Renal cortical epithelial cell (primary cell): ENCODE measurements at places on chromosomes 16 and 17. TPM values are rescaled to one million over a fixed set of nuclear protein-coding genes. Genes with fewer than 3 reads are reported as not detected.

OR1D2 gene
- total RNA-seq, result not detected in 2 replicates

DNA sequence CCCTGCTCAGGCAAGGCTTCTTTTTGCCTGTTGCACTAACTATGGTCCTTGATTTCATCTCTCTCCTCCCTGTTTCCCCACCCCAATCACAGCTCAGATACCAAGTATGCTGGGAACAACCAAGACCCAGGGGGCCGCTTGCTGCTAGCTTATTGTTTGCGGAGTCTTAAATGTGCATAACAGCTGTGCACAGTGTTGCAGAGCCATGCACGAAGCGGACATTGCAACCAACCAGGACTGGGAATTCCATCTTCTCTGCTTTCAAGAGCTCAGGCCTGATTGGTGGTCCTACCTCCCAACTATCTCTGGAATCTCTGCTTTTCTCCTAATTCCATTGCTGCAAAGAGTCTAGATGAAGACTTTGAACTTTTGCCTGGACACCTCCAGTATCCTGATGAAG is 281.3 kb upstream of the TNRC6C start:
- DNase-seq, result no peak

AOC3 gene
- total RNA-seq, result under 0.01 and 0.17 TPM in 2 replicates

GINS3 gene
- total RNA-seq, result 4.4 and 4.9 TPM in 2 replicates

GRCh38 chr17:45077643-45078042 is 16.5 kb downstream of the NMT1 start:
- DNase-seq, result no peak

DNA sequence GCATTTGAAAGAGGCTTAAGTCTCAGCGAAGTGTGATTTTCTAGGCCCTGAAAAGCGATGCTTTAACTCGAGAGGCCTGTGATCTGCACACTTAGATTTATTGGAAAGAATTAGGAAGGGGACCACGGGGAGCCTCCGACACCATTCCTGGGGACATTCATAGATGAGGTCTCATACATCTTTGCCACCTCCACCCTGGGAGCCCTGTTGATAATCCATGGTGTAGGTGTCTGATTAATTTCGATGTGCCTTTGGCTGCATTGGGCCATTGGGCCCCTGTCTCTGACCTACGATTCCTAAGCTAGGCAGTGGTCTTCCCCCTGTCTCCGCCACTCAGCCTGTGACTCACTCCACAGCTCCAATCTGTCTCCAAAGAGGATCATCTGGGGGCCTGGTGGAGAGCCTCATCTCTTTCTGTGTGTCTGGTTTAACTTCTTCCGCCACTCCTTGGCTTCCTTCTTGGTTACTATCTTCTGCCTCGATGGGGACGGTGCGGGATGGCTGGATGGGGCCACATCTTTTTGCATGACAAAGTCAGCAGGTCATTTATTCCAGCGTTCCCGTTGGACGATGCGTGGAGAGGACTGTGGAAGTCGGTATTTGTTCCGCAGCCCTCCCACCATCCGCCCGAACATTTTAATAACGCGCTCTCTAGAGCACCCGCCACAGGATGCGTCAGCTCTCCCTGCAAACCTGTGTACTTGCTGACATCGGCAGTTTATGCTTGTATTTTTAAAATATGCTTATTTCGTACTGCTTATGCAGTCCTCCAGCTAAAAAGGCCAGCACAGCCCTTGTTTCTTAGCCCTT is 109.3 kb downstream of the IRX3 start:
- DNase-seq, result no peak

DNA sequence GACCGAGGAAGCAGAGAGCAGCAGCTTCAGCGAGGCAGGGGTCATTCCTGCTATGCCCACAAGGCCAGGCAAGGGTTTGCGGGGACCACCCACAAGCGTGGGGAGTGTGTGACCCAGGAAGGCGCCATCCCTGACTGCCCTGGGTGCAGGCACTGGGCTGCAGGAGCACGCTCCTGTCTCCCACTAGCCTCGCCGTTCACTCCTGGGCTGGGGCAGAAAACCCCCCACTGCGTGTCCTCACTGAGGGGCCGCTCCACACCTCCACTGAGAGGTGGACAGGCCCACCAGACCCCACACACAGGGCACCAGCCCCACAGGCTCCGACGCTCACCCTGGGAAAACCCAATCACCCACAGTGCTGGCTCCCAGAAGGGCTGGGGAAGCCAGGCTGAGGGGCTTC is 56.1 kb downstream of the KLHDC4 start:
- no peak for DNase-seq

DNAH17 gene
- total RNA-seq, result 0.05 and 0.35 TPM in 2 replicates

DNA sequence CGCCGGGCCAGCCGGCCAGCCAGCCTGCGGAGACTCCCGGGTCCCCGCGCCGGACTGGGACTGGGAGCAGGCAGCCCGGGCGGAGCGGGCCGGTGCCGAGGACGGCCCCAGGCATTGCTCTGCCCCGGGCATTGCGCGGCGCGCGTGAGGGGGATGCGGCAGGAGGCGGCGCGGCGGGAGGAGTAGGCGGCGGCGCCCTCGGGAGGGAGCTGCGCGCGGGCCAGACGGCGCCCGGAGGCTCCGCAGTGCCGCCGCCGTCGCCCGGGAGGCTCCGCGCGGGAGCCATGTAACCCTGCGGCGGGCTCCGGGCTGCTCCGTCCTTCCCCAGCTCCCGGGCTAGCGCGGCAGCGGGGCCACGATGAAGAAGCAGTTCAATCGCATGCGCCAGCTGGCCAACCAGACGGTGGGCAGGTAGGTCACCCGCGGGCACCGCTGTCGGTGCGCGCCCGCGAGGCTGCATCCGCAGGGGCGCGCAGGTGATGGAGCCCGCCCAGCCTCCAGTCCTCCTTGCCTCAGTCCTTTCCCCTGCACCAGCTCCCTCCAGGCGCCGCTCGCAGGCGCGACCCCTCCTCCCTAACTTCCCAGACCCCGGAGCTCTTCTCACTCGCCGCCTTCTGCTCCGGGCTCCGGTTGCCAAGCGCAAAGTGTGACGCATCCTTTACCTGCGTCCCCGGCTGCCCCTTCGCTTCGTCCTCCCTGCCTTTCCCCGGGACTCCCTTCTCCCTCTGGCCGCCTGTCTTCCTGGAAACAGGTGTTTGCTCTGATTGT is at the start of gene ARHGAP44:
ARHGAP44 (plus strand) TSS at position 18 of the 768 bp plus-strand sequence; CDS start at position 359, 341 bp downstream.
- no peak for DNase-seq

GRCh38 chr16:67967958-67968399 is 458 bp downstream of the SLC12A4 start:
- no peak for DNase-seq

- DNase-seq, result no peak
Measured at GRCh38 chr17:11308531-11308930, 67.5 kb downstream of the SHISA6 start.

GRCh38 chr17:77210946-77211541 is 70.3 kb downstream of the SEC14L1 start:
- DNase-seq, result no peak

DNA sequence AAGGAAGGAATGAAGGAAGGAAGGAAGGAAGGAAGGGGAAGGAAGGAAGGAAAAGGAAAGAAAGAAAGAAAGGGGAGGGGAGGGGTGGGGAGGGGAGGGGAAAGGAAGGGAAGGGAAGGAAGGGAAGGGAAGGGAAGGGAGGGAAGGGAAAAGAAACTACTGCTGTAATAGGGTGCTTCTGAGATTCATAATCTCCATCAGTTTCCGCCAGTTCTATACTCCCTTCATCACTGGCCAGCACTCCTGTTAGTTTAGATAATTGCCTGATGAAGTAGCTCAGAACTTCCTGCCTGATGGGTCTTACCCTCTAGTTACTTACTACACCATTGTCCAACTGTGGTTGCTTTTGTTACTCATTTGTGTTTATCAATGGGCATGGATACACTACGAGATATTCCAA is 2.0 kb upstream of the KRTAP9-6 start:
- no peak for DNase-seq

- no peak for DNase-seq
Measured at GRCh38 chr17:4531988-4532736, 23.0 kb downstream of the MYBBP1A start.

DNA sequence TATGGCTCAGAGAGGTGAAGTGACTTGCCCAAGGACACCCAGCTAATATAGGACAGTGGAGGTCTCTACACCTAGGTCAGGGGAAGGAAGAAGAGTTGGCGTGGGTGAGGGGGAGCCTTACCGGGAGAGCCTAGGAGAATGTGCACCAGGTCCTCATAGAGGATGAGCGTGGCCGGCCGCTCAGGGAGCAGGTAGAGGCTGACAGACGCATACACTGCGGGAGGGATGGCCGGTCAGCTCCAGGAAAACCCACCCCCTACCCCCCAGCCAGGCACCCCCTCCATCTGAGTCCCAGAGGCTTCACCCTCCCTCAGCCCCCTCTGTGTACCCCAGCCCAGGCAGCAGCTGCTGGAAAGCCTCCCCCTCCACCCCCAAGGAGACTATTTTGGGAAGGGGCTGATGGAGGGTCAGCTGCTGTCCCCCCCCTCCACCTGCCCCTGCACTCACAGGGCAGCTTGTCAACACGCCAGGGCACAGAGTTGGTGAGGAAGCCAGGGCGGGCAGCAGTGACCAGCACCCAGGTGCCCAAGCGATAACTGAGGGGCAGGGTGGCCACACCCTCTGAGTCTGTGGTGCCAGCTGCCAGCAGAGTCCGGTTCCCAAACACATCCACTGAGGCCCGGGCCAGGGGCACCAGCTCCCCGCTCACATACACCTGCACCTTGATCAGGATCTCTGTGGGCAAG is 4.1 kb downstream of the FAM171A2 start:
- DNase-seq, result no peak

TMEM220 gene
- 1.6 and 1.9 TPM in 2 replicates for total RNA-seq

DNA sequence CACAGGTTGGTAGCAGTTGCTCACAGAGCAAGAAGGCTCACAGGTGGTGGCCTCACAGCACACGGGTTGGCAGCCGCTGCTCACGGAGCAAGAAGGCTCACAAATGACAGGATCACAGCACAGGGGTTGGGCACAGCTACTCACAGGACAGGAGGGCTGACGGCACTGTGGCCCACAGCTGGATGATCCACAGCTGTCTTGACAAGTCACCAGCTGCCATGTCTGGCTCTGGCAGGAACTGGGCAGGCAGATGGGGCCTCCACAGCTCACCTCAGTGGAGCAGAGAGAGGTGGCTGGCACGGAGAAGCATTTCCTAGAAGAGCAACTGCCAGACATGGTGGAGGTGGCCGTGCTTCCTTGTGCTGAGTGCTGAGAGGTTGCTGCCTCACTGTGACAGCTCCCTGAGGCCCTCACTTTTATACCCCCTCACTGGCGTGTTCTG is at the start of gene KRTAP16-1:
KRTAP16-1 (minus strand) TSS at position 392 of the 442 bp plus-strand sequence; CDS start at position 336, 56 bp downstream.
- DNase-seq, result no peak

DNA sequence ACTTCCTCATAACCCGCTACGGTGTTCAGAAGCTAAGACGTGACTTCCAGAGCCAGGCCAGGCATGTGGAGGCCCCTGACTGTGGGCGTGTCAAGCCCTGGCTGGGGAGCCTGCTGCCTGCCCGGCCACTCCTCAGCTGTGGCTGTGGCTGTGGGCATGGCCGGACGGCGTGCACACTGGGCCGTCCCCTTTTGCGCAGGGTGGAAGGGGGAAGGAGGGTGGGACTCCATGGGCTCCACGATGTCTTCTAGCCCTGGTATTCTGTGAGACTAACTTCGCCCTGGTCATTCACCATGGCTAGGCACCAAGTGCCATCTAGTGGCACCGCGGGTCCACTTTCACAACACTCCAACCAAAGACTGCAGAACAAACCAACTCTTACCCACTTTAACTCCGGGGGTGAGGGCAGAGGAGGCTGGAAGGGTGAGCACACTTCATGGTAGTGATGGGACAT is 67.9 kb downstream of the N4BP1 start:
- DNase-seq, result peak; percentile 7

DNA sequence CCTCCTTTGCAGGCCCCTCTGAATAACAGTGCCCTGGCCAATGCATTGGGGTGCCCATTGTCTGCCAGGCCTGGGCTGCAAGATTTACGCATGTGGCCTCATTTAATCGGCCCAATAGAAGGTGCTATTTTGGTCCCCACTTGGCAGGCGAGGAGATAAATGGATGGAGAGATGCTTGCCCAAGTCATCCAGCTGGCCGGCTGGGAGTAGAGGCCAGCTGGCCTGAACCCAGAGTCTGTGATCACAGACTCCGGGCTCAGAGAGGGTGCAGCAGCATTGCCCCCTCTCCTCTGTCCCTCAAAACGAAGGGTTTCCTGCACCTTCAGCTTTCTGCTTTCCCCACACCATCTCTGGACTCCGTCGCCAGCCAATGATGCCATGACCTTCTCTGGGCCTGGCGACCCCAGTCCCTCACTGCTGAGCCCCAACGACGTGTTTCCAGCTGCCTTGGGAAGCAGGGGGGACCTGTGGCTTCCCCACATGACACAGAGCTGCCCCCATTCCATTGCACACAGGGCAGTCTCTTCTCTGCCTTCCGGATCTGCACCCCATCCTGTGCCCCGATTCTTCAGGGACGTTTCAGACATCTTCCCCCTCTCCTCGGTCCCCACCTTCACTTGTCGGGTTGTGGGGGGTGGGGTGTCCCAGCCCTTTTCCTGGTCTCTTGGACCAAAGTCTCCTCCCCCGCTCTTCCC is 3.5 kb upstream of the ADGRG1 start:
- no peak for DNase-seq

CNEP1R1 gene
- total RNA-seq, result 29.4 and 46.4 TPM in 2 replicates

DNA sequence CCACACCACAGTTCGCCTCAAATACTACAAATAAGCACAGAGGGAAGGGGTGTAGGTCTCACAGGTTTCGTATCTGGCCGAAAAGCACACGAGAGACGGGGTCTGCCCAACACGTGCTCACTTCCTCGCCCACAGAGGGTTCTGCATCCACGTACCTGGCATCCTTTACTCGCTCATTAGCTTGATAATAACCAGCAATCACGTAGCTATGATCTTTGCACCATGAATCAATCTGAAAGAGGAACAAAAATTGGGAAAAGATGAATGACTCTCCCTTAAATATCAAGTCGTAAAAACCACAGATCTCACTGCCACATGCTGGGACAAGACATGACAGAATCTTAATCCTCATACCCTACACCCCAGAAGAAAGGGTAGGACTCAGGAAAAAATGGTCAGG is 10.5 kb downstream of the EMC8 start:
- DNase-seq, result no peak

PIPOX gene
- total RNA-seq, result 0.94 TPM in 1 of 2 replicates, not detected in the other

DNA sequence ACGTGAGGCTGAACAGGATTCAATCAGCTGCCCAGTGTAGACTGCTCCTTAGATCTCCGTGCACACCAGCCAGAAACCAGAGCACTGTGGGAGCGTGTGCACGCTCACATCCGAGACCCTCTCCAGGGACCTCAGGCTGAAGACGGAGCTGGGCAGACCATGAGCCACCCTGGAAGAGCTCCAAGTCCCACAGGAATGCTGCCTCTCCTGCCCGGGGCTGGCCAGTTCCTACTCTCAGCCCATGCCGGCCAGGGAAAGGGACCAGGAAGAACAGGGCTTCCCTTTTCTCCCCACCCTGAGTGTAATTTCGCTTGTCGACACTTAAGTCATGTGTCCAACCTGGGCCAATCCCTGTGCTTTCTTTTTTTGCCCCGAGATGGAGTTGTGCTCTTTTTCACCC is 6.9 kb downstream of the ALYREF start:
- DNase-seq, result no peak

- no peak for DNase-seq
Measured at GRCh38 chr16:89122322-89122851, 28.7 kb downstream of the ACSF3 start.

GRCh38 chr17:28118362-28118761 is 75.9 kb downstream of the NLK start:
- DNase-seq, result no peak
